H7 (cell line): ENCODE measurements at places on chromosomes 13 and 19. TPM values are rescaled to one million over a fixed set of nuclear protein-coding genes. Genes with fewer than 3 reads are reported as not detected.

Gene GPR32
- not detected in 2 replicates for total RNA-seq

Gene EDNRB
- 32.9 and 33.1 TPM in 2 replicates for total RNA-seq

Gene CCDC169
- 19.9 and 32.7 TPM in 2 replicates for total RNA-seq

DNA sequence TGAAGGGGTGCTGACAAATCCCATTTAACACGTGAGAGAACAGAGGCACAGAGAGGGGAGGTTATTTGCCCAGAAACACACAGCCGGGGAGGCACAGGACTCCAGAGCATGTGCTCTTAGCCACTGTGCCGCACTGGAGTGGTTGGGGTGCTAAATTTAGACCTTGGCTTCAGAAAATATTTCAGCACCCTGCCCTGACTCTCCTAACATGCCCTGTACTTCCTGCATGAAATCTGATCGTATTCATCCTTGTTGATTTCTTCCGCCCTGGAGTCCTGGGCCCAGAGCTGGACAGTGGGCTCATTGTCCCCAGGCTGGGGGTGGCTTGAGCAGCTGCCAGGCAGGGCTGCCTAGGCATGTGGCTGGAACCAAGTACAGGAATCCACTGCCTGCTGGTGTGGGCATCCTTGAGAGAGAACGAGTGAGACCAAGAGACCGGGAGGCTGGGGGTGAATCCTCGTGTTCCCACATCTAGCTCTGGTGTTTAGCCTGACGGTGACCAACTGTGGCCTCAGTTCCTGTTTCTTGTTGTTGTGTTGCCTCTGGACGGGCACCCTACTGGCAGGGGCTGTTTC lies 5.3 kb downstream of the SLC27A1 start:
- no peak for DNase-seq

DNA sequence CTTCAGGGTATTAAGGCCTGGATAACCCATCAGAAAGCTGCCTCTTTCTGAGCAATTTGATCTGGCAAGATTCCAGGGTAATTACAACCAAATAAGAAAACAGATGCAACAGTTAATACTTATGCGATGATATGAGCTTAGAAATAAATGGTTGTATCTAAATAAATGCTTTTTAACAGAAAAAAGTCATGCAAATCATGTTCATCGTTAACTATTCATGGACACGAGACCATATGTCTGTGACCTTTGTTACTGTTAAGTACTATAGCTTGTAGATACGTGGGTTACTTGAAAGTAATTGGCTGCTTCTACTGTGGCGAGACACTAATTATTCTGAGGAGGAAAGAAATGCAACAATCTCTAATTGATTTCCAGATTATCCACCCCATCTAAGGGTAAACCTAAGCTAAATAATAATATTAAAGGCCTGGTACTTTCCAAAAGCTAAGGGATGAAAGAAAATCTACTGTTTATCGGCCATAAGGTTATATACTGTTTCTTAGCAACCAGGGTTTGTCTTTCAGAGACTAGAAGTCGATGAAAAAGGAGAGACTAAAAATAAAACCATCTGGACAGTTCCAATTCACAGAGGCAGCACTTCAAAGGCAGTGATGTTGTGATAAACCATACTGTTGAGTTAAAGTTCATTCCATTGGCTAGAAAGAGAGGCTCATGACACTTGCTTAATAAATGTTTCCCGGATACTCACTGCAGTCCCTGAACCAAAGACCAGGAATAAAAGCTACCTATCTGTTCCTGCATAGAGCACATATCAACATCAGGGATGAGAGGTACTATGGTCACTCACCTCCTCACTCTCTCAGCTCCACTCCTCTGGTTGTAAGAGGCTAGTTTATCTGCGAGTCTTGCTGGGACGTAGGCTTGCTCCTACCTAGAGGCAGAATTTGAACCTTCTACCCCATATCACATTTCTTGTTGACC lies 1.5 kb downstream of the EPSTI1 start:
- no peak for DNase-seq

GRCh38 chr19:12194827-12195731 lies 32.2 kb downstream of the ZNF136 start:
- peak; percentile 83 for DNase-seq

DNA sequence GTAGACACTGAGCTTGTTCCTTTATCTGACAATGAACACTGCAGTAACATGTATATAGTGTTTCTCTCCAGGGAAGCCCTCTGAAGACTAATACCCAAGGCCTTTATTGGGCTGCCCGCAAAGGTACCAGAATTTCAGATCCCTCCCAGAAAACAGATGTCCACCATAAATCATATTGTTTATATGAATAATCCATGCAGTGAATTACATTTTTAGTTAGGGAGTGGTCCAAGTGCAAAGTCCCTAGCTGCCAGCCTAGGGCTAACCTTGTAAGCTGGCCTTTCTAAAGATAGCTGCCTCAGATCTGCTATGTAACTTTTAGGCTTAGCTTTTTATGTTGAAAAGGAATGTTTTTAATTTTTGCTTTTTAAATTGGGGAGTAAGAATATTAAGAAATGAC lies 44.7 kb downstream of the TDRD3 start:
- no peak for DNase-seq

GRCh38 chr19:5487222-5487621 lies 32.0 kb downstream of the ZNRF4 start:
- no peak for DNase-seq

DNA sequence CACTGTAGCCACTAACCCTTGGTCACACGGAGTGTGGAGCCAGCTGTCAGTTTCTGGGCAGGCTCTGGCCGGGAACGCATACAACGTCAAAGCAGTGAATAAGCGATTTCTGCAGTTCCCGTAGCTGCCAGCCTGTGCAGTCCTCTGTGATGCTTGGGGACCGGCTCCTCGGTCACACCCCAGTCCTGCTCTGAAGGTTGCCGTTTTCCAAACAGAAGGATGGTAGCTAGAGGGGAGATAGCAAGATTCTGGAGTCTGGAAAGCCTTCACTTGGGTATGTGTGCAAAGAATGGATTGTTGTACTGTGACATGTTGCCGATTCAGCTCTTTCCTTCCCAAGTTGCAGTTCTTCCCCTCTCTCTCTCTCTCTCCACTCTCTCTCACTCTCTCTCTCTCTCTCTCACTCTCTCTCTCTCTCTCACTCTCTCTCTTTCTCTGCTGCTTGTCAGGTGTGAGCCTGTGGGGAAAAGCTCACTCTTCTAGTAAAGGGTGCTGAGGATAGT lies 38.7 kb upstream of the C1QTNF9 start:
- no peak for DNase-seq

DNA sequence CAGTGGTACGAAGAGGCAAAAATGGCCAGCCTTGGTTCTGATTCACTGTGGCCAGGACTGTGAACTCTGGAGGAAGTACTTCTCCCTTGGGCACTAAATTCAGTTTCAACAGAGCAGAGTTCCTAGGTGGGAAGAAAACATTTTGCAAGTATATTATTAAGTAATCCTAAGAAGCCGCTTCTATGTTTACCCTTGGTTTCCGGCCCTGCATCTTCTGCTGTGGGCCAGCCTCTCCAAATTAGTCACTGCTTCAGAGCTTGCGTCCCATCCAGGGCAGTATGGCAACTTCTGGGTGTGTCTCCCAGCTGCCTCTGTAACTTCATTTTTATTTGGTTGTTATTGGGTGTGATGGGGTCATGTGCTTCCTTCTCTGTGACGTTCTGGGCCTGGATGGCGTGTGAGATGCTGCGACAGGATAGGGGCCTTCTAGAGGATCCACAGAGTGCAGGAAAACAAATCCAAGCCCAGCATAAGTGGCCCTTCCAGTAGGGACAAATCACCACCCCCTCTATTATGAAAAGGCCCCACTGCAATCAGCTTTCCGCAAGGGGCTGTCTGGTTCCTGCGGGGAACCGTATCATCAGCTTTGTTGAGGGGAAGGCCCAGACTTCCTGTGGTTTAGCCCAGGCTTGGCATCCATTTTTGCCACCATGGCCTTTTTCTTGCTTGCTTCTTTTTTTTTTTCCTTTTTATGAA lies 55.1 kb upstream of the C1QTNF9 start:
- DNase-seq, result no peak

GRCh38 chr19:47660435-47660832 lies 51.5 kb downstream of the BICRA start:
- no peak for DNase-seq

GRCh38 chr13:97631158-97631557 lies 197.2 kb downstream of the RAP2A start:
- peak; percentile 32 for DNase-seq

GRCh38 chr19:21586311-21587116 lies 81.1 kb downstream of the ZNF429 start:
- DNase-seq, result peak; percentile 73

DNA sequence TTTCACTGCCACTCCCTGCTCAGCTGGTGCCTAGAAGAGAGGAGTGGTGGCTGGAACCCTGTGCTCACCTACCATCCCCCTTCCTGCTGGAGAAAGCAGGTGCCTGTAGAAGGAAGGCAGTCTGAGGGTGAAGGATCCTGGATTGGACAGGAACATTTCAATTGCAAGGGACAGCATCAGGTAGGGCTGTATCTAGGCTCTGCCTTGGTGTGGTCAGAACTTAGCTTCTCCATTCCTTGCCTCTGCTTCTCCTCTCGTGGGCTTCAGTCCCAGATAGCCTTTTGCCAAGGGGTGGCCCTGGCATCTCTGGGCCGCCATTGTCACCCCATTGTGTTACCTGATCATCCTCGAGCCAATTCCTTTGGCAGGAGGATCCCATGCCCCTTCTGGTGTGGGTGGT lies 73.2 kb upstream of the KCTD15 start:
- DNase-seq, result no peak
